DMS153 (cell line): ENCODE measurements at places on chromosomes 4 and X.

- no peak for DNase-seq
Measured at GRCh38 chr4:167774646-167775045, 317.7 kb upstream of the ANXA10 start.

- no peak for DNase-seq
Measured at GRCh38 chr4:111811661-111812060, 333.6 kb upstream of the FAM241A start.

GRCh38 chr4:186910385-186910784 lies 186.7 kb upstream of the FAT1 start:
- DNase-seq, result no peak

DNA sequence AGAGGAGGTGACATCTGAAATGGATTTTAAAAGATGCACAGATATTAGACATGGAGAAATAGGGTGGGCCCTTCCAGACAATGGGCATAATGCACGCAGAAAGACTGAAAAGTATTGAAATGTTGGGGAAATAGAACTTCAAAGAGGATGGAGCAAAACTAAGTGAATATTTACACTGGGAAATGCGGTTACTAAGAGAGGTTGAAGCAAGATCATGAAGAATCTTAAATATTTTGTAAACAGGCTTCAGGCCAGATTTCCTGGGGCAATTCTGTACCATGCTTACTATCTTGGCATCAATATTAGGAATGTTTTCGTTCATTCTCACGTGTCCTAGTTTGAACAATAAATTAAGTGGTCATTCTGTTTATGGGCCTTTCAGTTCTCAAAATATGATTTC lies 216.3 kb downstream of the ADAMTS3 start:
- no peak for DNase-seq

- DNase-seq, result no peak
Measured at GRCh38 chrX:103212749-103213457, 2.0 kb upstream of the BEX4 start.

- no peak for DNase-seq
Measured at GRCh38 chr4:184384056-184384809, 90.1 kb downstream of the IRF2 start.

DNA sequence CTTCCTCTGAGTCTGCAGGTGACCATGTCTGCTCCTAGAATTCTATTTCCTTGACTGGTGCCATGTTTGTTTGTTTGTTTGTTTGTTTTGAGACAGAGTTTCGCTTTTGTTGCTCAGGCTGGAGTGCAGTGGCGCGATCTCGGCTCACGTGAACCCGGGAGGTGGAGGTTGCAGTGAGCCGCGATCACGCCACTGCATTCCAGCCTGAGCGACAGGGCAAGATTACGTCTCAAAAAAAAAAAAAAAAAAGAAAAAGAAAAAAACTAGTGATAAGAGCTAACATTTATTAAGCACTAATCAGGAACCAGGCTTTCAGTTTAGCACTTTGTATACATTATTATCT lies 7.2 kb downstream of the SAT1 start:
- DNase-seq, result no peak

- DNase-seq, result no peak
Measured at GRCh38 chrX:47873123-47873522, 36.4 kb downstream of the ZNF81 start.

DNA sequence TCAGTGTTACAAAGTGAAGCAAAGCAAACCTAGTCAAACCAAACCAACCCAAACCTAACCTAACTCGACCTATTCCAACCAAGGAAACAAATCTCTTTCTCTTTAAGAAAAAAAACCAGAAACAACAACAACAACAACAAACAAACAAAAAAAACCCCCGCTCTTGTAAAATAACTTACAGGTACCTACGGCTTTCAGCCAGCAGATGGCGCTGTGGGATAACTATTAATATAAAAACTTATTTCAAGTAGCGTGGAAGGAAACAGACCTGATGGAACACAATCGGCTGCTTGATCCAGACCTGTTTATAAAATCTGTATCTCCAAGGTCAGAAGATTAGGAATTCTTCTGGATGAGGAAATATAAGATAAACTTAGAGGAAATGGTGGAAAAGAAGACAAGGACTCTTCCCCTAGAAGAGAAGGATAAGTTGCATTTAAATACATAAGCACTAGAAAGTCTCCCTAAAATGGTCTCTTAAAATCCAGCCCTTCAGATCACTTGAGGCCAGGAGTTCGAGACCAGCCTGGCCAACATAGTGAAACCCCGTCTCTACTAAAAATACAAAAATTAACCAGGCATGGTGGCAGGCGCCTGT lies 34.4 kb upstream of the CDKL5 start:
- peak; percentile 20 for DNase-seq

DNA sequence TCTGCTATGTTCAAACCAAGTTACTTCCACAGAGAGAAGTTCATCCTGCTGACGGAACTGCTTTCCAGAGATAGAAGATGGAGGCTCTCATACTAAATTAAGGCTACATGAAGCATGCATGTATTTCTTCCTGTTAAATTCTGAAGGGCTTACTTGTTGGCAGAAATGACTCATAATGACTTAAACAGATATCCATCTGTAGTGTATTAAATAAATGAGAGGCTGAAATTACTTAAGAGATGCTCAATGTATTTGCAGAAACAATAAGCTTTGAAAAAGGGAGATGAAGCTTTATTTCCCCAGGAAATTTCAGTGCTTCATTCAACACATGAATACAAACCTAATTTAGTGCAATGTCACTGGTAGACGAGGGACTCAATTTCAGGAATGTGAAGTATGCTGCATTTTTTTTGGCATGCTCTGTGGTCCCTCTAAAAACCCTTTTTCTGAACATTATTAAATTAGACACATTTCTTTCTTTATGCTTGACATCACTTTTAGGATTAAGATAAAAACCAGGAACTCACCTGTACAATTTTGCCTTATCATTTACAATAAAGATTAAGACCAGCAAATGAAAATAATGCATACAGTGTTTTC lies 759.1 kb upstream of the POU3F4 start:
- DNase-seq, result no peak

DNA sequence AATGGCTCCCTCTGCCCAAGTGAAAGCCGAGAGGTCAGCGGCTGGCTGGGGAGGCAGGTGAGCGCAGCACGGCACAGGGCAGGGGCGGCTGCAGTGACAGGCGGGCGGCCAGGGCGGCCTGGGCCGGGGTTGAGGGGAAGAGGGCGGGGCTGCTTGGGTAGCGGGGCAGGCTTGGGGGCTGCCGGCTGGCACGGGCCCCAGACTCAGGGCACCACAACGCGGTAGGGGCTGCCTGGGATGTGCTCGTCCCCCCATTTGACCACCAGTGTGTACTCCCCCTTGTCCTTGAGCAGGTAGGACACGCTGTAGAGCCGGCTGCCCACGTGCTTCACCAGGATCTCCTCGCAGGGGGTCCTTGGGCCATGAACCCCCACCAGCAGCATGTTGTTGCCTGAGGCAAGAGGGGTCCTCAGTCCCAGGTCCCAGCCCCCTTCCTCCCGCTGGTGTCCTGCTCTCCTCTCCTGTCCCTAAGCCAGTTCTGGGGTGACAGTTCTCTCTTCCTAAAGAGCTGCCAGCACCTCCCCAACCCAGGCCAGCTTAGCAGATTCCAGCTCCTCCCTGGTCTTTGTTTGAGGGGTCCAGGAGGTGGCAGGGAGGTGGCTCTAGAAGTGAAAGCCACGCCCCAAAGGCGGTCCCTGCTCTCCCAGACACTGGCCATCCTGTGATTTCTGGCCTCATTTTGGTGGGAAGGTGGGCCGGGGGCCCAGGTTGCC lies 25.6 kb downstream of the FLNA start:
- DNase-seq, result no peak

DNA sequence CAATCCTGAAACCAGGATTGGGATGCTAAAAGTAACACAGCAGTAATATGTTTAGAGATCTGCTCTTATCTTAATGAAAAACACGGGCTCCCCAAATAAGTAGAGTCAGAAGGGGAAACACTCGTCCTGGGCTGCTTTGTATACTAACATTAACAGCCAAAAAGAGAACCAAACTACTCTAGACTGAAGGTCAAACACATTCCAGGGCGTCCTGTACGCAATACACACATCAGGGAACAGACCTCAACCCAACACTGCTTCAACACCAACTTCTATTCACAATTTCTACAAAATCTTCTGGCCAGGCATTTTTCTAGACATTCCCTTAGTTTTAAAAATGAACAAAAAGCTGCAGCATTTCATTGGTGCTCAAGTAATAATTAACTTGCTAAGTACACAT lies 21.4 kb downstream of the FAT1 start:
- DNase-seq, result no peak

- peak; percentile 13 for DNase-seq
Measured at GRCh38 chr4:79042079-79042674, 102.9 kb upstream of the PAQR3 start.

DNA sequence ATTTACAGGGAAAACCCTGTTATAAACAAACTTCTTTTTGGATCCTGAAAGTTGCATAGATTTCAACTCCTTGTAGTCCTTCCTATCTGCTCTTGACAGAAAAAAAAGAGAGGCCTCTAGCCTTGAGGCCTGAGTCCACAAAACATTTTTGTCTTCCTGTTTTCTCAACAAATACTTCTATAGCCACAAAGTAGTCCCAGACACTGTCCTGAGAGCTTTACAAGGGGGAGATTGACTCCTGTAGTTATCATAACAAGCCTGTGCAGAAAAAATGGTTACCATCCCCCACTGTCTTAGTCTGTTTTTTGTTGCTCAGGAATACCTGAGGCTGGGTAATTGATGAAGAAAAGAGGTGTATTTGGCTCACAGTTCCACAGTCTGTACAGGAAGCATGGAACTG lies 35.2 kb downstream of the PCDH7 start:
- DNase-seq, result no peak

GRCh38 chr4:79170077-79170476 lies 155.8 kb downstream of the NAA11 start:
- DNase-seq, result no peak
